ENCODE measurements at places on chromosomes 1 and 21.
A peak's percentile ranks its signal among the peaks of the same experiment; 100 is the strongest.

- DNase-seq, result no peak
These were observed 56.7 kb downstream of the ARHGAP29 start for GRCh38 chr1:94180650-94181049.

DNA sequence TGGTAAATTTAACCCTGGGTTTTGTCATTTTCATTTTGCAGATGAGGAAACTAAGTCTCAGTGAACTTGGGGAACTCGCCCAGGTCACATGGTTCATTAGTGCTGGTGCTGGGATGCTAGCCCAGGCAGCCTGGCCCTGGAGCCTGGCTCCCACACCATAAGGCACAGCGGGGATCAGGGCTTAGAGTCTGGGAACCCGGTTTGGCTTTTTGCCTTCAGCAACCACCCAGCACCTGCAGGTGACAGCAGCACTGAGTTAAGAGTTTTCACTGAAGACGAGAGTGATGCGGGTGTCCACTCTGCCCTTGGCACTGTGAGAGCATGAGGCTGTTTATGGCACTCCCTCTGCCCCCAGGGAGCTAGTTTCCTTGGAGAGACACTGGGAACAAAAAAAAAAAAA is 18.4 kb upstream of the CD101 start:
- no peak for DNase-seq

DNA sequence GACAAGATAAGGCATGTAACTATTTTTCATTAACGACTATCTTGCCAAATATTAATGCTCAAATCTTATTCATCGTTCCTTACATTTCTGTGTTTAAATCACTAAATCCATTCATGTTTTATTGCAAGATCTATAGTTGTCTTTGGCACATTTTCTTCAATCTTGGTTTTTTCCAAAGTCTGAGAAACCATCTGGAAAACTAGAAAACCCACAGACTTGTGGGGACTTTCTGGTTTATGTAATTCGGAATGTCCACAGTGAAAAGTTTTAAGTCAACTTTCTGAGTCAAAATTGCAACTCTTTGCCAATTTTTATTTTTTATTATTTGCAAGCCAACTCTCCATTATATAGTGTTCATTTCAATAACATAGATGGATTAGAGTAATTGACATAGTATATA is 520.8 kb upstream of the ADAMTS5 start:
- DNase-seq, result no peak

DNA sequence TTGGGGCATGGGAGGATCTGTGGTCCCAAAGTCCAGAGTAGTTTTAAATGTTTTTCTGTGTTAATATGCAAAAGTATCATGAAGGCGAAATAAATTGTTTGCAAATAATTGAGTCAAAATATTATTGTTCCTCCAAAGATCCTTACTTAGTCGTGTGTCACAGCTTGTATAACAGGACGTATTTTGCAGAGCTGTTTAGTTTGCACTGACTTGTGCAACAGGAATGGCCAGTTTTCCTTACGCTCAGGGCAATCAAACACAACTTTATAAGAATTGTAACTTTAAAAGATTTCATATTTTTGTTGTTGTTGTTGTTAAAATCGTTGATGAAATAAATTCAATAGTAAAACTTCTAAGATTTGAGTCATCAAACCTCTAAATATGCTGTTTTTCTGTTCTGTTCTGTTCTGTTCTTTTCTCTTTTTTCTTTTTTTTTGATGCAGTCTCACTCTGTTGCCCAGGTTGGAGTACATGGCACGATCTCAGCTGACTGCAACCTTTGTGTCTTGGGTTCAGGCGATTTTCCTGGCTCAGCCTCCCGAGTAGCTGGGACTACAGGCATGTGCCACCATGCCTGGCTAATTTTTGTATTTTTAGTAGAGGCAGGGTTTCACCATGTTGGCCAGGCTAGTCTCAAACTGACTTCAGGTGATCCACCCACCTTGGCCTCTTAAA is 60.6 kb downstream of the UCK2 start:
- DNase-seq, result no peak

DNA sequence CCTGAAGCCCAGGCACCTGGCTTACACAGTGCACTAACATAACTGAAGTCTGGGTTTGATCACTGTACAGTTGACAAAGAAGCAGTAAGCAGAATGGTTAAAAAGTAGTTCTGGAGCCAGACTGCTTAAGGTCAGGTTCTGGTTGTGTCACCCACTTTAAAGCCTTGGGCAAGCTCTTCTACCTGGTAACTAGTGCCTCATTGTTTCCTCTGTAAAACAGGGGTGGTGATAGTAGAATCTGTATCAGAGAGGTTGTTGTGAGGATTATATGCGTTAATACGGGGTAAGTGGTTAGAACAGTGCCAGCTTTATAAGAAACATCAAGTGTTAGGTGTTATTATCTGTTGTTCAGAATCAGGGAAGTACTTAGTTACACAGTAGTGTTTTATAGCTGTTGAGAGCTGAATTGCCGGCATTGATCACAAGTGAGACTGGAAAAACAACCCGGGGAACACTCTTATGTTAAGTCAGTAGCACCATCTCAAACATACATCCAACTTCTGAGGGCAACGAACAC is 3.7 kb downstream of the BACH1 start:
- no peak for DNase-seq

- peak; percentile 34 for DNase-seq
These were observed 842 bp upstream of the ZC3H12A start for GRCh38 chr1:37473431-37474045.

DNA sequence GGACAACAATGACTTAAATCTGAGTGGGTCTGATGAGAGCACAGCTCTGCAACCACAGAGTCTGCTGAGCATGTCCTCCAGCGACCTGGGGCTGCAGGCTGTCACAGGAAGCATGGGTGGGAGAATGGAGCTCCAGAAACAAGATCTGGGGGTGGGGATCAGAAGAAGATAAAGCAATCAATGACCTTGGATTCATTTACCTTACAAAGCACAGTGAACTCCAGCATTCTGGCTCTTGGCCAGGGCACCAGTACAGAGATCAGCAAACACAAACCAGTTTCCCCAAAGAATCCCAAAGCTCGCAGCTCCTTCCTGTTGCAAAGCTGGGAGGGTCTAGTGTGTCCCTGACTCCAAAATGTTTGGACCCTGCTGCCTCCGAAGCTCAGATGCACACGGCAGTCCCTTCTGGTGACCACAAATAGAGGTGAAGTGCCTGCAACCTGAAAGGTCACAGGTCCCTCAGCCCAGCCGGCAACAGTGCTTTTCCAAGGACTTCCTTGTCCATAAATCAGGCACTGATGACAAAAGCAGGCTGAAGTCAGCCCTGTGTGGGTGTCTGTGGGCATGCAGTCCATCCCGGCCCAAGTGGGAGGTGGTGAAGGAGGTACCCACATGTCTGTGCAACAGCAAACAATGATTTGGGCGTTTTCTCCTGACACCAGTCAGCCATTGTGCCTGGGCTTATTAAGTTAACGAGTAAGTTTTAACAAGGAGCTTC is 76.1 kb downstream of the SH3BGR start:
- peak; percentile 5 for DNase-seq

- DNase-seq, result no peak
These were observed 5.4 kb upstream of the DISP3 start for GRCh38 chr1:11473491-11474034.

Data from kidney glomerular epithelial cell (primary cell).